CD4-positive, alpha-beta T cell treated with Interferon alpha-2 for 1 hour (primary cell): ENCODE measurements at places on chromosomes 3 and 15.

DNA sequence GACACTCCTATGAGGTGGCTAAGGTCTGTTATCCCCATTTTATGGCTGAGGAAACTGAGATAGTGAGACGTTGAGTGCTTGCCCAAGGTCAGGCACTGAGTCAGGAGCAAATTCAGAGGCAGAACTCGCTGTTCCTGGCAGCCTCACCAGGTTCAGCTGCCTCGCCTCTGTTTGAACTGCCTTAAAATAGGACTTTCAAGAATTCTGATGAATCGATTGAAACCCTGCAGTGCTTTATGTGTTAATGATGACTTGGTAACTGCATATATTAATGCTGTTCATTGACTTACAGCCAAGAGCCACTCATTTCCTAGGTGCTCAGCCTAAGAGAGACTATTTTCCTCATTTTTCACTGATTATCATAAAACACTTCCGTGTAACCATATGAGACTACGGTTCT is 79.5 kb upstream of the BHLHE40 start:
- DNase-seq, result no peak

- no peak for DNase-seq
These were observed 8.1 kb downstream of the FAM131A start for GRCh38 chr3:184345317-184346144.

GRCh38 chr3:105414841-105415240 is 48.1 kb downstream of the ALCAM start:
- DNase-seq, result no peak

- DNase-seq, result no peak
These were observed 188.2 kb downstream of the ITPR1 start for GRCh38 chr3:4681301-4681700.

DNA sequence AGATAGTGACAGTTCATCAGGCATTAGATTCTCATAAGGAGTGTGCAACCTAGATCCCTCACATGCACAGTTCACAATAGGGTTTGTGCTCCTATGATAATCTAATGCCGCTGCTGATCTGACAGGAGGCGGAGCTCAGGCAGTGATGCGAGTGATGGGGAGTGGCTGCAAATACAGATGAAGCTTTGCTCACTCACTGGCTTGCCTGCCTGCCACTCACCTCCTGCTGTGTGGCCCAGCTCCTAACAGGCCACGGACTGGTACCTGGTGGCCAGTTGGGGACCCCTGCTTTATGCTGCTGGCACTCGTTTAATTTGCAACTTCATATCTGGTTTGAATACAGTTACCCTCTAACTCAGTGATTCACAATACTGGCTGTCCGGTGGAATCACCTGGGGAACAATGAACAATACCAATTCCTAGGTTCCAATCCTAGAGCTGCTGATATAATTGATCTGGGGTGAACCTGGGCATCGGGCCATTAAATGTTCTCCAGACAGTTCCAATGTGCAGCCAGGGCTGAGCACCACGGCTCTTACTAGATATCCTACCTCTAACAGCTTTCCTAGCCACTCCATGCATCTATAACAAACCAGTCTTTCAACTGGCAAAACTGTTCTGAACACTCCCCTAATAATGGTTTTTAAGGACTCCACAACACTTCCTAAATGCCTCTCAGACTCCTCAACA is 131.4 kb downstream of the ATP1B3 start:
- DNase-seq, result no peak
